ENCODE measurements at places on chromosomes 16 and 17.

- peak; percentile 43 for DNase-seq
Measured at GRCh38 chr17:45332989-45333701, 16.3 kb upstream of the MAP3K14 start.

DNA sequence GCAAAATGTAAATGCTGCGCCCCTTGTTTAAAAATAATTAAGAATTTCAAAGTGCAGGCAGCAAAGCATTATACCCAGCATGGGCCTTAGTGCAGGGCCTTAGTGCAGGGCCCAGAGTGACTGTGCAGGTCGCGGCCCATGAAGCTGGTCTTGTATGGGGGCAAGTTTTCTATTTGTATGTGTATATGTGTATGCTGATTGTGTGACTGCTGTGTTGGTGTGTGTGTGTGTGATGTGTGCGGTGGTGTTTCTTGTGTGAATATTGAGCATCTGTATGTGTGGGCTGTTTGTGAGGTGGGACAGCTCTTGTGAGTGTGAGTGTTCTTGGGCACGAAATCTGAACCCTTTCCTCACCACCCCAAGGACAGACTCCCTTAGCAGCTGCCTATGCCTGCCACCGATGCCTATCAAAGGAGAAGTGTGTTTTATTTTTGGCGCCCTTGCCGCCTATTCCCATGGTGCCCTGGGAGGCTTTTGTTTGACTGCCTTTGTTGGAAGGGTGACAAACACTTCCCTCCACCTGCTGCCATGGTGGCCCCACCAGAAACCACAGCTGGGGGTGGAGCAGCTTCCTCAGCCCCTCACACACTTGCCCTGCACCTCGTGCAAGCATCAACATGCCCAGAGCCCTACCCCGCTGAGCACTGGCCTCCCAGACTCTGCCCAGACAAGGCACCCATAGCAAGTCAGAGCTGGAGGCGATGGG, 18.0 kb downstream of the CCR7 start:
- DNase-seq, result no peak

DNA sequence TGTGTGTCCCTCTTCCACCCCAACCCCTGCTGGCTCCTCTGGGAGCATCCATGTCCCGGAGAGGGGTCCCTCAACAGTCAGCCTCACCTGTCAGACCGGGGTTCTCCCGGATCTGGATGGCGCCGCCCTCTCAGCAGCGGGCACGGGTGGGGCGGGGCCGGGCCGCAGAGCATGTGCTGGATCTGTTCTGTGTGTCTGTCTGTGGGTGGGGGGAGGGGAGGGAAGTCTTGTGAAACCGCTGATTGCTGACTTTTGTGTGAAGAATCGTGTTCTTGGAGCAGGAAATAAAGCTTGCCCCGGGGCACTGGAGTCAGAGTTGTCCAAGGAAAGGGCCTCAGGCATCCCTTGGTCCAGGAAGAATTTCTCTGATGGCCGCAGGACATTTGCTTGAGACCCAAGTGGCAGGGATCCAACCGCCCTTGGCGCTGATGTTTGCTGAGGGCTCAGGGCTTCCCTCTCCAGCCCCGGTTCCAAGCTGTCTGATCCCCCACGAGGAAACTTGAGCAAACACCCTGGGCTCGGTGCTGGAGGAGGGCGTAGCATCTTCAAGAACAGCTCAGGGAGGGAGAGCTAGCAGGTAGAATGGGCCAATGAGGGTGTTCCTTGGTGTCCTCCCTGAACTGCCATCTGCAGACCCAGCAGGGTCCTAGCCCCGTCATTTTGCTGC, 4.5 kb downstream of the NXPH3 start:
- DNase-seq, result no peak

GRCh38 chr17:34413443-34414119, 50.5 kb upstream of the CCL1 start:
- no peak for DNase-seq

DNA sequence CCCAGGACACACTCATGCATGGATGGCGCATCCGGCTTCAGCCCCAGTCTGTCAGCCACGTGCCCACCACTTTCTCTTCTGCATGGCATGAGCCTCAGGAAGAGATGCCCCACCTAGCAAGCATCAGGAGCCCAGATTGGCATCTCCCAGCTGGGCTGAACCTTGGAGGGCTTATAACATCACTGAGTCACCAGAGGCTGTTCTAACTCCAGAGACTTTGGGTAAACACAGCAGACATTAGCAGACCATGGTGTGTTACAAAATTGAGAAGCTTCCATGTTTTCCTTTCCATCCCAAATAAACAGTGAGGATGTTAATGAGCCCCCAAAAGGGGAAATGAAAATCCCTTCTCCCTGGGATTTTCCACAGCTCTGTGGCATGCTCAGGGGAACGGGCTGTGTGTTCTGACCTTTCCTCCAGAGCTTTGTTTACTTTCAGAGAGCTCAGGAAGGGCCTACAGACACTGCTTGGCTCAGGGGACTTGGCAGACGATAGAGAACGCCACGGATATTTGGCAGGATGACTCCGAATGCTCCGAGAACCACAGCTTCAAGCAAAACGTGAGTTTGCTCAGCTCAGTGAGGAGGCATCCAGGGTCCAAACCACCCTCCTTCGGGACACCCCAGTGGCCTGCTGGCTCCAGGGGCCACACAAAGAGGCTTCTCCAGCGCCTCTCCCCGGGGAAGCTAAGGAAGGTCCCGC, 16.5 kb downstream of the GLP2R start:
- peak; percentile 62 for DNase-seq

GRCh38 chr17:73340093-73340596, 28.3 kb upstream of the CDC42EP4 start:
- DNase-seq, result peak; percentile 97

DNA sequence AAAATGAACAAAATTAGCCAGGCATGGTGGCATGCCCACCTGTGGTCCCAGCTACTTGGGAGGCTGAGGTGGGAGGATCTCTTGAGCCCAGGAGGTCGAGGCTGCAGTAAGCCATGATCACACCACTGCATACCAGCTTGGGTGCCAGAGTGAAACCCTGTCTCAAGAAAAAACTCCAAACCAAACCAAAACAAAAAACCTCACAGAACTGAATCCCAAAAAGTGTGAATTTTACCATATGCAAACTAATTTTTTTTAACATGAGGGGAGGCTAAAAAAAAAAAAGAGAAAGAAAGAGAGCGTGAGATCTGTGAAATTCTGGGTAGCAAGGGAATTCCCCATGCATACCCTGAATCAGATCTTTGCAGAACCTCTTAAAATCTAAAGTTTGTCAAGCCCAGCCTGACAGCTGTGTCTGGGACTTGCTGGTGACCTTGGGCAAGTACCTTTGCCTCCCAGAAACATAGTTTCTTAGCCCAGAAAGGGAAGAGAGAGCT, 17.1 kb upstream of the CDH1 start:
- DNase-seq, result no peak

- DNase-seq, result peak; percentile 92
Measured at GRCh38 chr16:67241008-67241900, 6.0 kb downstream of the FHOD1 start.

DNA sequence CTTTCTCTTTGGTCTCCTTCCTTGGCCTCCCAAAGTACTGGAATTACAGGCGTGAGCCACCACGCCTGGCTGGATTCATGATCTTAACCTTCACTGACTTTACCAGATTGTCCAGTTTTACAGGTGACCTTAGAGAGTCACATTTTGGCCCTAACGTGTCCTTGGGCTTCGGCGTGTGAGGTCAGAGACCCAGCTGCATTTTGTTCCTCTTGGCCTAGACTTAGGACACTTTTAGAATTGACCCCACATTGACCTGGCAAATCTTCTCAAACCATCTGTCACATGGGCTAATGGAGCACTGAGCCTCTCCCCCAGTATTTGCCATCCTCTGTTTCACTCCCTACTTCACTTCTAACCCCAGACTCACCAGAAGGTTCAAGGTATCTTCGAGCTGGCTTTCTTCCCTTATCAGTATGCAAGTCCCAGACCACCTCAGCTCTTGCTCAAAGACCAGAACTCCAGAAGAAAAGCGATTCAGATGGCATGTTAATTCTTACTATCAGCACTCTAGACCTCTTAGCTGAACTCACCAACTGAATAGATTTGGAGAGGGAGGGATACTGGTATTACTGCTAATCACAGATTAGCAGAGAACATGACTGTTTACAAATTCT, 1.7 kb upstream of the CYTH1 start:
- no peak for DNase-seq

DNA sequence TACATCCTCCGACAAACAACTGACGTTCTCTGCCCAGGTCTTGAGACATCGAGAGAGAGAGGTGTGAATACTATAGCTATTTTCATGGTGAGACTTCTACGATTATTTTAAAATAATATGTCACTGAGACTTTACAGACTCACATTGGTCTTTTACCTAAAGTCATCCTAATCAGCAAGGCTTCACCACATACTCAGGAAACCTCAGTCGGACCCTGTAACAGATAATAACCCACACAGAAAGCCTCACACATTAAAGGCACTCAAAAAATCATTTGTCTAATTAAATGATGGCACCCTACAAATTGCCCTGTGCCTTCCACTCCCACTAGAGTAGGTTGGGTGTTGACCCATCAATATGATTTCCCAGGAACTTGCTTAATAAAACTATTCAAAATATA, 19.8 kb upstream of the SLC39A11 start:
- DNase-seq, result no peak

DNA sequence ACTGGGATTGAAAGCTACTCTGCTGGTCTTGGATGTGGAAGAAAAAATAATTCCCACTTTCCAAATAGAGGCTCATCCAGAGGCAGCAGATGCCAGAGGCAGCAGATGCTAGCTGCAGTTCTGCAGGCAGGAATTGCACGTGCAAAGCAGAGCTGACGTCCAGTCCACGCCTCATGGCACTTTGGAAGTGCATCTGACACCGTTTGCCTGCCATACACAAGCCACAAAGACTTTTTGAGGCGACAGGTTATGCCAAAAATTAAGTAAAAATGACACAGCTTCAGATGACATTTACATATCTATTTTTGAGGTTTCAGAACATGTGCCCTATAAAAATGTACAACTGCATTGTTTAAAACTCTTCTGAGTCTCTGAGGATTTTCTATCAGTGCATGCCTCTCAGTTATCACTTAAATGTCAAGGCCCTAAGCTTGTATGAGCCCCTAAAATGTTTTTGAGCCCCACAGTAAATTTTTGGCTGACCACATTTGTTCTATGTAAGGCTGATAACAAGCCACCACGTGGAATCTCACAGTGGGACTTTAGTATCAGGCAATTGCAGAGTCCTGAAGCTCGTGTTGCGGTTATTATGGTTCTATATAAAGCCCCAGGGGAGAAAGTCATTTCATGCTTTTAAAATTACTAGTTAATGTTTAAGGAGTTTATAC, 239.2 kb downstream of the PRKCA start:
- no peak for DNase-seq

DNA sequence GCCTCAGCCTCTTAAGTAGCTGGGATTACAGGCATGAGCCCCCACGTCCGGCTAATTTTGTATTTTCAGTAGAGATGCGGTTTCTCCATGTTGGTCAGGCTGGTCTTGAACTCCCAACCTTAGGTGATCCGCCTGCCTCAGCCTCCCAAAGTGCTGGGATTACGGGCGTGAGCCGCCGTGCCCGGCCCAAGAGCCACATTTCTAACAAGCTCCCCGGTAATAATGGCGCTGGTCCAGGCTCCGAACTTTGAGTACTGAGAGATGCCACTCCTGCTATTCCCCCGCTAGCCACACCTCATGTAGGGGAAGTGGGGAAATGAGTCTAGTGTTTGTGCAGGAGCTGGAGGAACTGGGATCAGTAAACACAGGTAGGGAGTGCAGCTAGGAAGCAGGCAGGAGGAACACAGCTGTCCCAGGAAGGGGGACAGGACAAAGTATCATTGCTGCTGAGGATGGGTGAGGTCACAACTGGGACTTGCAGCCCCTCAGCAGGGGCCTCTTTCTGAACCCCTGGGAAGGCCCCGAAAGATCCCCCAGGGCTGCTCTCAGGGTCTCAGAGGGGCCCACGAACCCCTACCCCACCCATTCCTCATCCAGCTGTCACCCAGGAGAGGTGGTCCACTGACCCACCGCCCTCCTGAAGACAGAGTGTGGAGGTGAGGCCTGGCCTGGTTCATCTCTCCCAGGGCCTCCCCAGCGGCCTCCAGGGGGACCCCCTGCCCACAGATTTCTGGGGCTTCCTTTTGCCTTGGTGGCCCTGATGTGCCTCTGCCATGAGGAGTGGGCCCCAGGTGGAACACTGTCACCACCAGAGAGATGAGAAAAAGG, 3.7 kb upstream of the KREMEN2 start:
- DNase-seq, result no peak

- no peak for DNase-seq
Measured at GRCh38 chr17:41592601-41593305, 6.1 kb upstream of the KRT14 start.

- DNase-seq, result no peak
Measured at GRCh38 chr17:81067391-81067811, 32.5 kb downstream of the BAIAP2 start.

- DNase-seq, result no peak
Measured at GRCh38 chr16:79186196-79186595, 414.3 kb downstream of the MAF start.

- DNase-seq, result no peak
Measured at GRCh38 chr16:57261806-57262205, 16.7 kb downstream of the ARL2BP start.

DNA sequence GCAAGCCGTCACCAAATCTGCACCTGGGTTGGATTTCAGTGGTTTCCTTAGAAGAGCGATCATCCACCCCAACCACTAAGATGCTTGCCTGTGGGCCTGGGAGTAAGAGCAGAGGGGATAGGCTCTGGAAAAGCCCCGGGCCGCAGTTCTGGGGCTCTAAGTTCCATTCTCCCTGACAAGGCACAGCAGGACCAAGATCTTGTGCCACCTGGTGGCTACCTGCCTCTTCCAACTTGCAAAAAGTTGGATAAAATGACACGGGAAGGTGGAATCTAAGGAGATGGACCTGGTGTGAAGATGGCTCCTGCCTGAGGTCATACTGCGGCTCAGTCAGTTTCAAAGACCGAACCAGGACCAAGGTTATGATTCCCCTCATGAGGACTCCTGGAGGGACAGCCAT, 42.3 kb downstream of the ABCC12 start:
- DNase-seq, result no peak

DNA sequence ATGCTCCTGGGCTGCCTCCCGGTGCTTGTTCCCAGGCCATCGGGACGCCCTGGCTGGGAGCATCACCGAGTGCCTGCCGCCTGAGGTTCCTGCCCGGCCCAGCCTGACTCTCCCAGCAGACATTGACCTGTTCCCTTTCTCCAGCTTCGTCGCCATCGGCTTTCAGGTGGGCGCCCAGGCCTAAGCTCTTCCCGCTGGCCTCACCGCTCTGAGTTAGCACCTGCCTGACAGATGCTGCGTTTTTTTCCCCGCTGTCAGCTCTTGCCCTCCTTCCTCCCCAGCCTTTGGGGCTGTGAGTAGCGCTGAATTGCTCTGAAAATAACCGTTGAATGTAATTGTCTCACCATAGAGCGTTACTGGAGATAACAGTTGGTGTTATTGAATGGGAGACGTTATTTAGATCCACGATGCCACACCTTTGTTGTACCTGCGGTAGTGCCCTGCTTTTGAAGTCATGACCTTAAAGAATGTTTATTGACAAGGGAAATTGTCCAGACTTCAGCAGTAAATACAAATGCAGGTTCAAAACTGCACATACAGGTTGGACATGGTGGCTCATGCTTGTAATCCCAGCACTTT, 21.3 kb upstream of the SMIM5 start:
- DNase-seq, result no peak
